CD4-positive, alpha-beta T cell treated with Interleukin-12 subunit alpha and Interleukin-12 subunit beta, for 1 hour (primary cell): ENCODE measurements at places on chromosomes 5 and 9.

- DNase-seq = no peak
These were observed 30.7 kb upstream of the TNPO1 start for GRCh38 chr5:72785801-72786200.

GRCh38 chr9:88676644-88677043 is 141.7 kb downstream of the NXNL2 start:
- DNase-seq = no peak

GRCh38 chr5:151384106-151384505 is 36.7 kb upstream of the SLC36A2 start:
- DNase-seq = no peak

- DNase-seq = no peak
These were observed 130.2 kb downstream of the MAT2B start for GRCh38 chr5:163635631-163636030.

- DNase-seq = no peak
These were observed 44.5 kb downstream of the SMC5 start for GRCh38 chr9:70303268-70303667.

DNA sequence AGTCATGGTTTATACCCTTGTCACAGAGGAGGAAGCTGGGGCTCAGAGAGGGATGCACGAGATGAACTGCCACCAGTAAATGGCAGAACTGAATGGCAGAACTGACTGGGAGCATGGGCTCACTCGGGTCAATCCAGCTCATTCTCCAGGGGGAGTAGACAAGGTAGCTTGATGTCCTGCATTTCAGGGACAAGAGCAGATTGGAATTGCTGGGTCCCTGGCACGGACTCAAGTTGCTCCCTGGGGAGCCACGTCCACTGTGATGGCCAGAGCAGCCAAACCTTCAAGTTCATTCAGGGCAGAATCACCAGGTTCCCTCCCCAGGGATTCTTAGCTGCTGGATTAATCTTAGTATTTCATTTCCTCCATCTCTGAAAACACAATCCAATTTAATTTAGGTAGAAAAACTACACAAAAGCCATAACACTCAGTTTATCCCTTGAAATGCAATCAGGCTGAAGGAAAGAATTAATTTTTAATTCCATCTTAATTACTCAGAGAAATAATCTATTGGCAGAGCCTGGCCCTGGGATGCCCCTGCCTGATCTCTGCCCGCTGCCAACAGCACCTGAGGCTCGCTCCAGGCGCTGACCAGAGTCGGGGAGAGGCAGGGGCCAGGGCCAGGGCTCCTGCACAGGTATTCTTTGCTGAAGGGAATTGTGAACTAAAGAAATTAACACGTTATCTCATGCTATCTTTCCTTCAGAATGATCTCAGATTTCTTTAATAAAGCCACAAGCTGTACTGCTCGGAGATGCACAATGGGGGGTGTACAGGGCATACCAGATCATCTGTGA is 42.0 kb upstream of the UNC5A start:
- DNase-seq = no peak

DNA sequence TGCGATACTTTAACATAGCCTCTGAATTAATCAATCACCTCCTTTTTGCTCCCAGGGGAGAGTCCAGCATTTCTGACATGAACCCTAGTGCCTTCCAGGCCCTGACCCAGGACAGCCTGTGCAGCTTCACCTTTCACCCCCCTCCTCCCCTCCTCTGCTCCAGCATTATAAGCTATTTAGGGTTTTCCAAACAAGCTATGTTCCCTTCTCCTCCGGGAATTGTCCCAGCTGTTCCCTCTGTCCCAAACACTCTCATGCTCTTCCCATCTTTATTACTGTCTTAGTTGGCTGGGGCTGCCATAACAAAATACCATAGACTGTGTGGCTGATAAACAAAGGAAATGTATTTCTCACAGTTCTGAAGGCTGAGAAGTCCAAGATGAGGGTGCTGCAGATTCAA is 161.5 kb downstream of the EBF1 start:
- no peak for DNase-seq

- DNase-seq = no peak
These were observed 143.0 kb downstream of the RXRA start for GRCh38 chr9:134469041-134469875.

DNA sequence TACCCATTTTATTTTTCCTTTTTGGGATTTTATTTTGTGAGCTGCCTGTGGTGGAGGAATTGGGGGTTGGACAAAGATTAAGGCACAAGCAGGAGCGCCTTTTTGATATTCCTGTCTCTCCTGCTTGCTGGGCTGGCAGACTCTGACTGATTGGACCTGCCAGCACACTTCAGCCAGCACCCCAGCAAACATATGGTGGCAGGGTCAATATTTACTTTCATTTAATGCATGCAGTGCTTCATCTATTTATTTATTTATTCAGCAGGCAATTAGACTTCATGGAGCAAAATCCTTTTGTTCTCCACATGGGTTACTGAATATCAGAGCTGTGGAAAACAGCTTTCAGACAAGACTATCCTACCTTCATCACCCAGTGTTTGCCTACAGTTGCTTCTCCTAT is 48.4 kb upstream of the EPB41L4A start:
- no peak for DNase-seq

DNA sequence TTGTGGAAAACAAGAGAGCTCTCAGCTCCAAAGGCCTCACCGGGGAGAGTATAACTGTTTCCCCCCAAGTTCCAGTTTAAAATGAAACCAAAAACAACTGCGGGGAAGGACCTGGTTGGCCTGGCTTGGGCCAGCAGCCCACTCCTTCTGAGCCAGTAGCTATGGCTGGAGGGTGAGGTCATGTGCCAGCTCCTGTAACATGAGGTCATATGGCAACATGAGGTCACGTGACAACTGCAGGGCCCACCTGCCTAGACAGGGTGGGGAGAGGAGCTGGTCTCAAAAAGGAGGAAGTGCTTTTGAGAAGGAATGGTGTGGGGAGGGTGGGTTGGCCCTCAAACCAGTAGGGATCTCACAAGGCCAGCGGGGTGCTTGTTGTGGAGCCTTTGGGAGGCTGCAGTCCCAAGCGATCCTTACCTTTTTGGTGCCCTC is 29.3 kb upstream of the CRB2 start:
- DNase-seq = no peak

GRCh38 chr5:27598576-27598975 is 560.2 kb upstream of the CDH9 start:
- DNase-seq = no peak

- no peak for DNase-seq
These were observed 41.4 kb upstream of the SLCO6A1 start for GRCh38 chr5:102539996-102540728.

DNA sequence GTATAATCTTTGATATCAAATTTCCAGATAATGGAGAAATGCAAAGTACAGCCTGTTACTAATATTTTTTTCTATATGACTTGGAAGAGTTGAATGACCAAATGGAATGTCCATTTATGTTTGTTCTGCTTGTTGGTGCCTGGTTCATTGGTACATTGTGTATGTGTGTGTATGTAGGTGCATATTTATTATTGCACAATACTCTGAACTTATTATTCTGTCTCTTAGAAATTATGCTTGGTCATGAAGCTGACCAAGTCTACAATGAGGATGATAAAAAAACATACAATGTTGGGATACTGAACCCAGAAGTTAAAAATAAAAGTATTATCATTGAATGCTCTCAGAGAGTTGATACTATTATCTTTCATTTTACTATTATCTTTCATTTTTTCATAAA is 706.3 kb downstream of the KCTD16 start:
- no peak for DNase-seq

DNA sequence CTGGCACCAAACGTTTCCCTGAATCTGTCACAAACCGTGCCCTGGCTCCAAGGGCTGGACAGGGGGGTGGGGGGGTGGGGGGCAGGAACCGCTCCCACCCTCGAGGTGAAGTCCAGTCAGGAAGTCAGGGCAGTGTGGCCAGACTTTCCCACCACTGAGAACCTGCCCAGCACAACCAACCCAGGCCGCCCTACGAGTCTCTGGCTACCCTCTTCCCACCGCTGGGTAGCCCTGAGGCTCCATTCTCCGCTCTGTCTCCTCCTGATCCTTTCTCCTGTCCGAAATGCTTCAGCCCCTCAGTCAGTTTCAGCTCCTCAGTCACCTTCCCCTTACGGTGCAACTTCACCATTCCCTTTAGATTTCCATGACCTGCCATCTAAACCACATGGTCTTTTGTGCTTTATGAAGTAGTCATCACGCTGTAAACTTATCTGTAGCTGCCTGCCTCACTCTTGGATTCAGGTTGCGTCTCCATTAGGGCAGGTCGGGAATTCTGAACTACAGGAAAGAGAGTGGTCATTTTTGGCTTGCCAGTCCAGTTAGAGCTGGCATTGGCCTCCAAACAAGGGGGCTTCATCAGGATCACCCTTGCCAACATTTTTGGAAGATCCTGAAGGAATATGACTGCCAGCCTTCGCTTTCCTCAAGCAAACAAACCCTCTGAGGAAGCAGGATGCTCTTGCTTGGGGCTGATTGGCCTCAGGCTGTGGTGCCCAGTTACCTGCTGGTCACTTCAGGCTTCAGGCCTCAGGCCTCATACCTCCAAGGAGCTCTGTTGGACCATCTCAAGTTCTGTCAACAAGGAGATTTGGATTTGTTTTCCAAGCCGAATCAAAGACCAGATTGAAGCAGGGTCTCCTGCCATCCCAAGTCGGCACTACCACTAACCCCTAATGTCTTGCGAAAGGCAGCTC is 794 bp upstream of the DCAF12 start:
- DNase-seq = no peak

DNA sequence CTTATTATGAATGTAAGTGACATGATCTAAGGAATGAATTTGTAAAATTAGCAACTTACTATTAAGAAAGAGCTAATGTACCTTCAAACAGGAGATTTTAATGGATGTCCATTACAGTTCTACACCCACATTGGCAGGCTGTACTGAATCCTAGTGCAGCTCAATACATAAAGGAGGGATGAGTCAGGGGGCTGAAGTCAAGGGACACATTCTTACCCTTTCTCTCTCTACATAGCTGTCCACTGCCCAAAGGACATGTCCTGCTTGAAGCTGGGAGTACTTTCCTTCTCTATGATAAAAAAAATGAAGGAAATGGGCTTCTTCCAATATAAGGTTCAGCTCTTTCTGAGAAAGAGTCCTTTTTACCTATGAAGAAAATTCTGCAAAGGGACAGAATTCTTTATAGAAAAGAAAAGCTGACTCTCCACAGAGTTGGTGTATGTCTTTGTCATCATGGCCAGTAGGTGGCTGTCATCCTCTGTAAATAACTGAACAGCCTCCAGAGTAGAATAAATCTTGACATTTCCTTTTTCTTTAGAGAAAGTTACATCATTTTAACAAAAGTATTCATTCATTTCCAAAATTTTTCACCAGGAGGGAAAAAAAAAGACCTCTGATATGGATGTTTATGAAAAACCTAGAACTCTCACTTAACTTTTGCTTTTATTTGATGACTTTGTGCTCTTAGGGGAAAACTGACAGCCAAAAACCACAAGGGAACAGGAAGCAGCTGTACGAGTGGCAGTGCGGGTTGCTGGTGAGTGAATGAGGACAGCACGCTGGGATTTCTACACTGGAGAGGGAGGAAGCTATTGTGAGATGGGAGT is 13.1 kb upstream of the IFNA14 start:
- peak; percentile 17 for DNase-seq

DNA sequence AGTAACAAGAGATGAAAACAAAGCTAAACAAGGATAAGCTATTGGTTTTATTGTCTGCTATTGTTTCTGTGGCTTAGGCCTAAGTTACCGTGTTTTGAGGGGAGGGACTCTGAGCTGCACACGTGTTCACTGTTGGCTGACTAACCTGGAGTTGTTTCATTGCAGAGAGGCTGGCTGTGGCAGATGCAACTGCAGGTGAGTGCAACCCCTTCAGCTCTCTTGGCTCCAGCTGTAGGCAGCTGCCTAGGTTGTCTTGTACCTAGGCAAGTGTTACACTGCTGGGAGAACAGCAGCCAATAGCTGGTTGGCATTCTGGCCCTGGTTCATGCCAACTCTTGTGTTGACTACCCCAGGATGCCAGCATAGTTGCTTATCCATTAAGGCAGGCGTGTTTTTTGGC is 17.6 kb upstream of the MATR3 start:
- peak; percentile 30 for DNase-seq

- no peak for DNase-seq
These were observed 258.6 kb downstream of the FANCC start for GRCh38 chr9:95058795-95059386.

DNA sequence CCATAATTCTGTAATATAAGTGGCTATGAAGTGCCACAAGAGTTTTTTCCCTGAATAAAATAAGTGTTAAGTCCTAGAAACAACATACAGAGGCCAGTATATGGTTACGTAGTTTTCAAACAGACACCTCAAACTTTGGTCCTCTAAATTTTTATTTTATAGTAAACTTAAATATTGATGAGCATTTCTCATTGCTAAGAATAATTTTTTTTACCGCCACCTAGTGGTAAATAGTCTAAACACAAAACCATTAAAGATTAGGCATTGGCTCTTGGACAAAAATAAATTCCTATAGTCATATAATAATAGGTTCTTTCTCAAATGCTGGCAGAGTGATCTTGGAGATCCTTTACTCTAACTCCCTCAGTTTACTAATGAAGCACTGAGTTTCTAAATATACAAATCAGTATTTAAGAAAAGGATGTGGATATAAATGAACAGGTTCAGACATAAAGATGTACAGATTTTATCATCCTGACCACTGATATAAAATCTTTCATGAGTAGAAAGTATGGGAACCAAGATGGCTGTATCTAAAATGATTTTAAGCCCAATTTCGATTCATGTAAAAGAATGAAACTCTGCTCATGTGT is 136.2 kb downstream of the FANCC start:
- DNase-seq = peak; percentile 25

GRCh38 chr9:72154468-72155285 is 5.4 kb downstream of the GDA start:
- DNase-seq = no peak

GRCh38 chr9:68540712-68541535 is at the start of gene TMEM252:
TSS of gene TMEM252 (minus strand) at chr9:68540883. CDS start at chr9:68540814, 69 bp downstream.
- no peak for DNase-seq

GRCh38 chr5:40447438-40447837 is 232.3 kb upstream of the PTGER4 start:
- no peak for DNase-seq

- no peak for DNase-seq
These were observed 131.1 kb downstream of the TLE1 start for GRCh38 chr9:81558091-81558830.

- DNase-seq = no peak
These were observed 792.9 kb downstream of the EFNA5 start for GRCh38 chr5:106877881-106878280.
